ENCODE measurements at places on chromosomes 5 and 9.

GRCh38 chr9:130486103-130486502 lies 41.3 kb downstream of the ASS1 start:
- no peak for DNase-seq

DNA sequence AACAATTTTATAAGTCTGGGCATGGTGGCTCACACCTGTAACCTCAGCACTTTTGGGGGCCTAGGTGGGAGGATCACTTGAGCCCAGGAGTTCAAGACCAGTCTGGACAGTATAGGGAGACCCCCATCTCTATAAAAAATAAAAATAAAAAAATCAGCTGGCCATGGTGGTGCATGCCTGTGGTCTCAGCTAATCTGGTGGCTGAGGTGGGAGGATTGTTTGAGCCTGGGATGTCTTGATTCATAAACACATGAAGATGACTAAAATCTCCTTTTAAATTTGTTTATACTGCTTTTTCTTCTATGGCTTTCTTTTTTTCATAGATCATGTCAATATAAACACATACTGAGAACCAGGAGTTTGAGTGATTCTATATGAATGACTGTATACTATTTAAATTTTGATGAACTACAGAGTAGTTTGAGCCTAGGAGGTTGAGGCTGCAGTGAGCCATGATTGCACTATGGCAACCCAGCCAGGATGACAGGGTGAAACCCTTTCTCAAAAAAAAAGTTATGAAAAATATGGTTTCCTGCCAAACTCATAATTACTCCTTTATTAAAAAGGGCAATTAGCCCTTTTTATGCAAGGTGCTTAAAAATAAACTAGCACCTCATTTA lies 14.2 kb downstream of the RIC1 start:
- DNase-seq = no peak

- DNase-seq = no peak
Observed at GRCh38 chr9:129803676-129804060, 684 bp downstream of the TOR1B start.

DNA sequence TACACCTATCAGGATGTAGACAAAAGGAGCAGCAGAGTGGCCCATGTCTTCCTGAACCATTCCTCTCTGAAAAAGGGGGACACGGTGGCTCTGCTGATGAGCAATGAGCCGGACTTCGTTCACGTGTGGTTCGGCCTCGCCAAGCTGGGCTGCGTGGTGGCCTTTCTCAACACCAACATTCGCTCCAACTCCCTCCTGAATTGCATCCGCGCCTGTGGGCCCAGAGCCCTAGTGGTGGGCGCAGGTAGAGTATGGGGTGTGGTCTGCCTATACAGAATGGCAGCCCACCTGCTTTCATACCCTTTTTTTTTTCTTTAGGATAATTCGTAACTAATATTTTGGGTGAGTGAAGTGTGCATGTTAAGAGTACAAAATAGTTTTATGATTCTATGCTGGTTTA lies 1.1 kb downstream of the SLC27A6 start:
- no peak for DNase-seq

GRCh38 chr5:144318460-144318859 lies 147.8 kb downstream of the KCTD16 start:
- DNase-seq = no peak
